ENCODE measurements at places on chromosomes 16 and 17.

- DNase-seq = no peak
These were observed 34.0 kb downstream of the CPNE2 start for GRCh38 chr16:57126411-57126810.

DNA sequence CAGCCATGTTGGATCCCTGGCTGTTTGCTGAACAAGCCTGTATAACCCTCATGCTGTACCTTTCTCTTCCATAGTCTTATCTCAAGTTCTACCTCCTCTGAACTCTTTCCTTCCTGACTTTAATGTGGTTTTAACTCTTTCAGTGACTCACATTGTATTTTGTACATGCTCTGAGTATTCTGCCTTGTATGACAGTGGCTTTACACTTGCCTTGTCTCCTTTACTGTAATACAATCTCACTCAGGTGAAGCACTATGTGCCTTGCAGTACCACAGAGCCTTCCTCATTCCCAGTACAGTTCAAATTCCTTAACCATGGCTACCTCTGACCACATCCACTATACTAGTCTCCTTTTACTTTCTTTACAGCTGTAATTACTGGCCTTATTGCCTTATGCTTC, 14.1 kb downstream of the PSMD11 start:
- no peak for DNase-seq

- peak; percentile 61 for DNase-seq
These were observed 7.9 kb upstream of the SOST start for GRCh38 chr17:43766413-43767052.

GRCh38 chr16:29644973-29645693, 17.9 kb upstream of the SPN start:
- DNase-seq = no peak

GRCh38 chr17:73211745-73212144, 18.9 kb downstream of the COG1 start:
- DNase-seq = no peak

DNA sequence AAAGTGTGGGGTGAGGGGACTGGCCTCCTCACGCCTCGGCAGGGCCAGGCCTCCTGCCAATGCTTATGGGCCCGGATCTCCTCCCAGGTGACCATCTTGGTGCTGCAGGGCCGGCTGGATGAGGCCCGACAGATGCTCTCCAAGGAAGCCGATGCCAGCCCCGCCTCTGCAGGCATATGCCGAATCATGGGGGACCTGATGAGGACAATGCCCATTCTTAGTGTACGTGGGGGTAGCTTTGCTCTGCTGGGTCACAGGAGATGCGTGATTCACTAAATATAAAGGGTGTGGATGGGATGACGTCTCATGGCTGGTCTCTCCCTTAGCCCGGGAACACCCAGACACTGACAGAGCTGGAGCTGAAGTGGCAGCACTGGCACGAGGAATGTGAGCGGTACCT, 19.5 kb downstream of the NUP85 start:
- DNase-seq = no peak

GRCh38 chr16:68425498-68426346, 22.6 kb downstream of the SMPD3 start:
- no peak for DNase-seq

DNA sequence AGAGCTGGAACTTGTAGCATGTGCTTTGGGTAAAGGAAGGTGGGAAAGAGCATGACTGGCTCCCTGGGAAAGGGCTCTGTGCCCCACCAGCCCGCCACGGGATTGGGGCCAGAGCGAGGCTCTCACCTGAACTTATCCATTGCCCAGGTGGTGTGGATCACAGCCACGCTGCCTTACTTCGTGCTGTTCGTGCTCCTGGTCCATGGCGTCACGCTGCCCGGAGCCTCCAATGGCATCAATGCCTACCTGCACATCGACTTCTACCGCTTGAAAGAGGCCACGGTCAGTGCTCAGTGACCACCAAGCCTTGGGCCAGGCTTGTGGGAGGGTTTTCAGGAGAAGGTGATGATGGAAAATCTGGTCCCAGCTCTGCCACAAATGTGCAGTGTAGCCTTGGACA, 36.0 kb downstream of the SLC6A2 start:
- DNase-seq = no peak

DNA sequence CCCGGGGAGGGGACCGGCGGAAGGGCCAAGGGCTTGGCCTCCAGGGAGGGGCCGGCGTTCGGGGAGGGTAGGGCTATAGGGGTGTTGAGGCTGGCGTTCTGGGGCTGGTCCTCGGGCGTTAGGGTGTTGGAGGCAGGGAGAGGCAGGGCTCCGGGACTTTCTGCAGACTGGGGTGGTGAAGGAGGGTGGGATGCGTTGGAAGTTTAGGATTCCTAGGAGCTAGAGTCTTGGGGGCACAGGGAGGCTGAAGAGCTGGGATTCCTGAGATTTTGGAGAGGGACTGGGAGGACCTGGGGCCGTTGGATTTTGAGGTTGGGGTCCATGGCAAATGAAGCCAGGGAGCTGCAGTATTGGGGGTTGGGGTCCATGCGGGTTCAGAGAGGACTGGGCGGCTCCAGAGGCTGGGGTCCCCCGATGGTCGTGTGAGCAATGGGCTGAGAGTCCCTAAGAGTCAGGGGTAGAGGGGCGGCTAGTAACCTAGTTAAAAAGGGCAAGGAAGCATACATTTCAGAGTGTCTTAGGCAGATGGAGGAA, 740 bp downstream of the NFATC2IP start:
- no peak for DNase-seq

DNA sequence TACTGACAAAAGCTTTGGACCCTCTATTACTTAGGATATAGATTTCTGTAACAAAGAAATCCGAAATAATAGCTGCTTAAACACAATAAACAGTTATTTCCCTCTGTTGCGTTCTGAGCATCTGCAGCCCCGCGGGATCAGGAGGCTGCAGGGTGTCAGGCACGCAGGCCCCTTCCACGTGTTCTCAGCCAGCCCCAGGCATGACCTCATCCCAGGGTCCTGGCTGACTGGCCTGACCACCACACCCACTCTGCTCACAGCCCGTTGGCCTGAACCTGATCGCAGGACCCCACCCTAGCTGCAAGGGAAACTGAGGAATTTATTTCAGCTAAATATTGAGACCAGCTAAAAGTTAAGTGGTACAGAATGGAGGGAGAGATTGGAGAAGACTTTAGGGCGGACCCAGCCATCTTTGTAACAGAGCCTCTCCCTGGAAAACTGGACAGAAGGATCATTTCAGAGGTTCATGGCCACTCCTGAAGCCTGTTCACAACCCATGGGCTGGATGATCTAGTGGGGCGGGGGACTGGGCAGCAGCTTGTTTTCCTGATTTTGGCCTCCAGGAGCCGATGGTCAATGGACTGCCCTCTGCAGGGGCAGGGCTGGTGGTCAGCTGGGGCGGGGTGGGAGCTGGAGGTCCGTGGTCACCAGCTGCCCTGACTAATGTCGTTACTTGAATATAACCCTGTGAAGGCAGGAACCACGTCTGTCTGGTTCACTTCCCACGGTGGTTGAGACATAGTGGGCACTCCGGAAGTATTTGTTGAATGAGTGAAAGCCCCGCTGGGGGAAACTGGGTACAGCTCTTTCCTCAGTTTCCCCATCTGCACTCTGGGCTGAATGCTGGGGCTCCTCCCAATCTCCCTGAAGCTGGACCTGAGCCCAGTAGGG, 10.9 kb downstream of the CETP start:
- DNase-seq = no peak

DNA sequence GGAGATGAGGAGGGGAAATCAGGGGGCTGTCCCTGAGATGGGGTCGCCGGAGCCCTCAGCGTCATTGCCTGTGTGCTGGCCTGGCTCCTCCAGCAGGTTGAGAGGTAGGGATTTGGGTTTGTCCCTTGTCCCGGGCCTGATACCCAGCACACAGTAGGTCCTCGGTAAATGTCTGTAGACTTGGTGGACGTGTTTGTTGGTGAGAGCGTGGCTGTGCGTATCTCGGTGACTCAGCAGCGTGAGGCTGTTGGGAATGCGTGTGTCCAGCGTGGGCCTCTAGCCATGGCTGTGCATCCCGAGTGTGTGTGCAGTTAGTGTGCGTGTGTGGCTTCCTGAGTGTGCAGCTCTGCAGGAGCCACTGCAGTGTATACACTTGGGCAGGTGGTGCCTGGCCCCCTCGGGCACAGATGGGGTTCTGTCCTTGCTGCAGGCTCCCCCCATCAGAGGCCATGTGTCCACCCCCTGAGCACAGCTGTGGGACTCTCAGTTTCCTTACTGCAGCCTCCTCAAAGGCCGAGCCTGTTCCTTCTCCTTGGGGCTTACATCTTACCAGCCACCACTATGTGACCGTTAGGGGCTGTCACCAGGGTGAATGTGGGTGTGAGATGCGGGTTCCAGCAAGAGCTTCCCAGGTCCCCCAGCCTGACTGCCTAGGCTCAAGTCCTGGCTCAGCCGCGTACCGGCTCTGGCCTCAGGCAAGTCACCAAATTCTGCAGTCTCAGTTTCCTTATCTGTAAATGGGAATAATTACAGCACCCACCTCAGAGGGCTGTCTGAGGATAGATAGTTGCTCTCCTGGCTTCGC, 5.7 kb downstream of the NECAB2 start:
- no peak for DNase-seq

- DNase-seq = no peak
These were observed 3.7 kb upstream of the CDK3 start for GRCh38 chr17:75996665-75997590.

DNA sequence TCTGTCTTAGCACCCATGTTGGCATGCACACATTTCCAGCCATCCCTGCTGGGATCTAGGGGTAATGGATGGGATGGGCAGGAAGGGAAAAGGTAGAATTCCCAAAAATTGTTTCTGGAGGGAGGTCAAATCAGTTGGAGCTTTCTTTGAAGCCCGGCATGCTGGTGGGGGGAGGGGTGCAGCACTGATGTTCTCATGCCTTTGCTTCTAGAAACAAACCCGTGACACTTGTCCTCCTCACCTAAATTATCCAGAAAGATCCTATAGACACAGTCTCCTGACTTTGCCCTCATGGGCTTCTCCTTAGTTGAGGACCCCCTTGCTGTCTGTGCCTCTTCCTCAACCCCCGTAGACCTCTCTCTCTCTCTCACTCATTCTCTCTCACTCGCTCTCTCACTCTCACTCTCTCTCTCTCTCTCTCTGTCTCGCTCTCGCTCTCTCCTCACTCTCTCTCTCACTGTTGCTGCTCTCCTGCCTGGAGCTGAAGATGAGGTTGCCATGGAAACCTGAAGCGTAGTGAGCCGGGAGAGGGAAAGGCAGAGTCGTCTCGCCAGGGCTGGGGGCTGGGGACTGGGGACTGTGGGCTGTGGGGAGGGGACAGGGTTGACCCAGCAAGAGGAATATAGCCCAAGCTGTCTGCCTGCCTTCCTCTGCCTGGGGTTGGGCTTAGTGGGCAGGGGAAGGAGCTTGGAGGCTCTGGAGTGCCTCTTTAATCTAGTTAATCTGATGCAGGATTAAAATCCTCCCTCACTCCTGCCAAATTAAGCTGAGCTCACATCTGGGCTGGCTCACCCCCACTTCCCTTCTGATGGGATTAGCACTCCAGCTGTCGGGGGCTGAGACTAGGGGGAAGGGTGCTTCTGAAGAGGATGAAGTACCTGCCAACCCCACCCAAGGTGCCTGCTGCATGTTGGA, 16.1 kb downstream of the LASP1 start:
- DNase-seq = no peak

- peak; percentile 23 for DNase-seq
These were observed 70.1 kb downstream of the SMG6 start for GRCh38 chr17:2233441-2233947.

DNA sequence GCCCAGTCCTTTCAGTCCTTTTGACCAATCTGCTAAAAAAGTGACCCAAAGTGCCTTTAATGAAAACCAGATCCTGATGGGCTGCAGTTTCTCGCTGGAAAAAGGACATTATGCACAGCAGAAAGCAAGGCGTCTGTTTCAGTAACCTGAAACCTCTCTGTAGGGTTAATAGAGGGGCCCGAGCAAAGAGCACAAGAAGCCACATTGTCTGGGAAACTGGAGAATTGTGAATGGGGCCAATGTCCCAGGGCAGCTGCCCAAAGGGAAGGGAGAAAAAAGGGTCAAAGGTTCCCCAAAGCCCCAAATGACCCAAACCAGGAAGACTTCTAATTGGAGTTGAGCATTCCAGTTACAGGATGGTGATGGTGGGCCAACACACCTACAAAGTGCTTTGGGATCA, 3.0 kb downstream of the OTOA start:
- no peak for DNase-seq

DNA sequence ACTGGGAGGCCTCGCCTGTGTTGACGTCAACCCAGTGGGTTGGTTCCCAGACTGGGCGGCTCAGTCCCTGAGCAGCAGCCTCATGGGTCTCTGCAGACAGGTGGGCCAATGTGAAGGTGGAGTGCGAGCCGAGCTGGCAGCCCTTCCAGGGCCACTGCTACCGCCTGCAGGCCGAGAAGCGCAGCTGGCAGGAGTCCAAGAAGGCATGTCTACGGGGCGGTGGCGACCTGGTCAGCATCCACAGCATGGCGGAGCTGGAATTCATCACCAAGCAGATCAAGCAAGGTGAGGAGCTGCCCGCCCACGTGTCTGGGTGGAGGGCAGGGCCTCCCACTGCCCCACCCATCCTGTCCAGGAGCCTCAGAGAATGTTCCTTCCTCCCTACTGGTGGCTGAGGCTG, 44.1 kb downstream of the MRC2 start:
- DNase-seq = peak; percentile 14

GRCh38 chr16:87178977-87179376, 138.2 kb downstream of the C16orf95 start:
- DNase-seq = no peak

- DNase-seq = no peak
These were observed 20.2 kb downstream of the CDK5RAP3 start for GRCh38 chr17:47990962-47991731.

GRCh38 chr17:48596000-48596734, 2.6 kb upstream of the HOXB5 start:
- DNase-seq = no peak

GRCh38 chr16:57282510-57283213, 1.8 kb downstream of the PLLP start:
- DNase-seq = peak; percentile 41

DNA sequence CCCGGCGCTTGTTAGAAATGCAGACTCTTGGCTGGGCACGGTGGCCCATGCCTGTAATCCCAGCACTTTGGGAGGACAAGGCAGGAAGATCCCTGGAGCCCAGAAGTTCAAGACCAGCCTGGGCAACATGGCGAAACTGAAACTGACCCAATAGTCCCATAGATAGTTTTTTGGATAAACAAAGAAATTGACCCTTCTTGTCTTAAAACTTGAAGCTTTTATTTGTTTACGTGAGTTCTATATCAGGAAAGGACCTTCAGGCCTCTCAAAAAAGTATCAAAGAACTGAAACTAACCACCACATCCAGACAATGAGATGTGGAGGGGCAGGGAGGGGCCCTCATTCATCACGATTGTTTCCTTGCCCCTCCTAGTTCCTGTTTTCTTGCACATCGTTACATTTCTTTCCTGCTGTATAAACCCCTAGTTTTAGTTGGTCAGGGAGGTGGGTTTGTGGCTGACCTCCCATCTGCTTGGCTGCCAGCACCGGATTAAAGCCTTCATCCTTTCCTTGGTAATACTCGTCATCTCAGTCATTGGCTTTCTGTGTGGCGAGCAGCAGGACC, 29.9 kb upstream of the PRM1 start:
- no peak for DNase-seq

Data from body of pancreas (tissue), 4 donors.